Stimulated activated CD8-positive, alpha-beta memory T cell treated with anti-CD3 and anti-CD28 coated beads, Interleukin-4, amount 100 ng/mL, for 24 hours (primary cell): ENCODE measurements at places on chromosomes 4 and X.

DNA sequence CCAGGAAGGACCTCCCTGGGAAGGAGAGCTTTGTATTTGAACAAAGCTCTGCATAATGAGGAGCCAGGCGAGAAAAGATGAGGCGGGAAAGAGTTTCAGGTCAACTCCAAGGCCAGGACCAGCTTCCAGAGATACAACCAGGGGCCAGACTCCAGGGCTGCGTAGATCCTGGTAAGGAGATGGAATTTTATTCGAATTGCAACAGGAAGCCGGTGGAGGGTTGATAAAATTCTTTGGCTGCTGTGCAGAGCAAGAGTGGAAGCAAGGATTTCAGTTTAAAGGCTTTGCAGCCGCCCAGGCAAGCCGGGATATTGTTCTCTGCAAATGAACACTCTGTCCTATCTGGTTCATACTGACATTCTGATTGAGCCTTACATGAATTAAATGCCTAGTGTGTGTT lies 40.2 kb upstream of the CBR4 start:
- DNase-seq, result no peak

- no peak for DNase-seq
These were observed 73.3 kb downstream of the MANBA start for GRCh38 chr4:102687373-102687981.

GRCh38 chrX:24117258-24117657 lies 32.3 kb upstream of the ZFX start:
- no peak for DNase-seq

- DNase-seq, result no peak
These were observed 2.7 kb downstream of the PCDH10 start for GRCh38 chr4:133151691-133152329.
